ENCODE measurements at places on chromosomes 4 and X.

- DNase-seq, result peak; percentile 64
These were observed 35.1 kb downstream of the FAM114A1 start for GRCh38 chr4:38902695-38903094.

DNA sequence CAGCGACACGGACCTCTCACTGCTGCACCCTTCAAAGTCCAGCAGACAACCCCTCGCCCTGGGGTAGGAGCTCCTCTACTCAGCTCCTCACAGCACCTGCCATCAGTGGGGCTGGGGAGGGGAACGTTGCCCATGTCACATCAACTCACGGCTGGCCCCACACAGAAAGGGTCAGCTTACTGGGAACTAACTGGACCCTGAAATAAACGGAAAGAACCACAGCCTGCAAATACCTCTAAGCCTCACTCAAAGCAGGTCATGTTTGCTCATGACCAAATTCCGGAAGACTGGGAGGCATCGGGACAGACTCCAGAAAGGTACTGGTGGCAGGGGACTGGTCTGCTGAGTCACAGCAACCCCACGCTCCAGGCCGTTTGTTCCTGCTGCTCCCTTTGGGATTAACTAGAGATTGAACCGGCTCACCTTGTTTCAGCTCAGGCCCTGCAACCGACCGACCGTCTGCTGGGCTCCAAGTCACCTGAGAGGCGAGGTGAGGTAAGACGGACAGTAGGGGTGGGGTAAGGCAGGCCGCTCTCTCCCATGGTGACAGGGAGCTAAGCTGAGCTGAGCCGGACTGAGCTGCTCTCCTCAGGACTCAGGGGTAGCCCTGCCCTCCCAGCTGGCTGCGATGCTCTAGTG lies 5.6 kb downstream of the G6PD start:
- DNase-seq, result no peak

- no peak for DNase-seq
These were observed 183.2 kb upstream of the MAGEE2 start for GRCh38 chrX:75968293-75968692.

GRCh38 chr4:53551958-53552357 lies 39.3 kb downstream of the LNX1 start:
- DNase-seq, result no peak

DNA sequence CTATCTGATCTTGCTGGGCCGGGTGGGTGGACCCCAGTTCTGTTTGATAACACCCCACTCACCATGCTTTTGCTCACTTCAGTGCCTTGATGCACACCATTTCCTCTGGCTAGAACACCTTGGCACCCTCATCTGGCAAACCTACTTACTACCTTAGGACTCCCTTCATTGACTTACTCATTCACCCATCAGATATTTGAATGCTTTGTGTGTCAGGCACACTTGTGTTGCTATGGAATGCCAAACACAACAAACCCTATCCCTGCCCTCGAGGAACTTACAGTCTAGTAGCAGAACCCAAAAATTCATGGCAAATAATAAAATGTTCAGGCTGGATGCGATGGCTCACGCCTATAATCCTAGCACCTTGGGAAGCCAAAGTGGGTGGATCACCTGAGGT lies 13.9 kb downstream of the CCNG2 start:
- no peak for DNase-seq

GRCh38 chr4:20378181-20378580 lies 126.5 kb downstream of the SLIT2 start:
- no peak for DNase-seq

- no peak for DNase-seq
These were observed 48.8 kb downstream of the PCGF3 start for GRCh38 chr4:754221-755120.

- no peak for DNase-seq
These were observed 119.8 kb downstream of the SPCS3 start for GRCh38 chr4:176439611-176440010.

GRCh38 chrX:100591256-100592051 lies 6.7 kb downstream of the TNMD start:
- no peak for DNase-seq

DNA sequence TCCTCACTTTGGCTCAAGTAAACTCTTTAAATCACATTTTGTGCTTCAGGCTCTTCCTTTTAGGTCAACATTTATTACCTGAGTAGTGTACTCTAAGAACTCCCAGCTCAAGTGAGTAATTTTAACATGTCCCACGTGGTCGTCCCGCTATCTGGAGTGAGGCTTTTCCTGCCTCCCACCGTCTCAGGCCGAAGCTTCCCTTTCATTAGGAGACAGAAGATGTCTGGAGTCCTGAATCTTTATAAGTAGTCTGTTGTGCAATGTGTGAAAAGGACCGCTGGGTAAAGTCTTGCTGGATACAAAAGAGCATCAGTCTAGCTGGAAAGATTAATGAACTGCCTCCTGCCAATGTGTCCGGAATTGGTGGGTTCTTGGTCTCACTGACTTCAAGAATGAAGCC lies 117.7 kb upstream of the NEIL3 start:
- no peak for DNase-seq

- DNase-seq, result no peak
These were observed 514.0 kb upstream of the SMIM31 start for GRCh38 chr4:164239976-164240375.

DNA sequence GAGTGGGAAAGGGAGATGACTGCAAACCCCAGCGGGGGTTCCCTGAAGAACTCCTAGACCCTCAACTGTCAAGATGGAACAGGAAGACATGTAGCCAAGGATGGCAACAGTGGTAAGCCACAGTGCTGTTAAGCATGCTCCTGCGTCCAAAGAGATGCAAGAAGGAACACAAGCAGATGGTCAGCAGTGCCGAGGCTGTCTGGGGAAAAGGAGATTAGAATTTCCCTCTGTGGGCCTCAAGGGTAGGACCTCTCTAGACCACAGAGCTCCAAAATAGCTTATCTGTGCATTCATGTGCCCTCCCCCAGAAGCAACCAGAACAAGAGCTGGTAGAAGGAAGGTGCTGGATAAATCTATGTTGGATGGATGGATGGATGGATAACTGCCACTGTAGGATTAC lies 82.0 kb upstream of the CPEB2 start:
- DNase-seq, result no peak

DNA sequence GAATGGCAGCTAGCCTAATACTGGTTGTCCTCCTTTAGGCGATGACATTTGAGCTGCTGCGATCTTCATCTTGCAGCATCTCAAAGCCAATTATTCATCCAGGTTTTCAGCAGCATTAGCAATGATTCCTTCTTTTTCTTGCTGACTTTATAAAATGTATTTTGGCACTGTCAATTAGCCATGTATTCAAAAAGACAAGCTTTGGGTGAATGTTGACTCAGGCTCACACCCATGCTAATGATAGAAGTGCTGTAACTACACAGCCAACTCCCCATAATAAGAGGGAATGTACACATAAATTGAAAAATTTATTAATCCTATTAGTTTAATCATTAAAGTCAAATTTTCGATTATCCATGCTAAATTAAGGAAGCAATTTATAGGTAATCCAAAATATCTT lies 24.3 kb upstream of the NPNT start:
- no peak for DNase-seq

GRCh38 chr4:8248091-8248490 lies 21.5 kb upstream of the HTRA3 start:
- no peak for DNase-seq

- no peak for DNase-seq
These were observed 129.2 kb upstream of the PAK3 start for GRCh38 chrX:110966839-110967238.

- DNase-seq, result peak; percentile 13
These were observed 60.6 kb downstream of the GABRA2 start for GRCh38 chr4:46329118-46329976.

GRCh38 chr4:53478671-53479456 lies 101.4 kb downstream of the FIP1L1 start:
- no peak for DNase-seq

GRCh38 chrX:125289209-125289608 lies 30.5 kb upstream of the TEX13C start:
- no peak for DNase-seq

- DNase-seq, result no peak
These were observed 122.1 kb downstream of the AFF1 start for GRCh38 chr4:87056881-87057280.

DNA sequence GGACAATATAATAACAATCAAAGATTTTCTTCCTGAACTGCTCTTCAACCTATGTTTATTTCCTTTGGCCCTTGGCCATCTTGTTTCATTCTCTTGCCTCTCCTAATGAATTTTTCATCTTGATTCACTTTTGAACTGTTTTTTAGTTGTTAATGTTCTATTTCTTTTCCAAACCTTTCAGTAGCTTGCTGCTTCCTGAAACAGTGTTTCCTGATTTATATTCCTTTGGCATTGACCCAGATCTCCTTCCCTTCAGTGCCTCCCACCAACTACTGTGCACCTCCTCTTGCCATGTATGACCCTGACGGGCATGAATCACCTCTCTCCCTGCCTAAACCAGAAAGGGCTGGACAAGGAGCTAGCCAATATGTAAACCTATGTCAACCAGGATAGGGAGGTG lies 25.6 kb upstream of the SPP1 start:
- no peak for DNase-seq

- DNase-seq, result no peak
These were observed 2.8 kb downstream of the EGF start for GRCh38 chr4:109915385-109916026.

DNA sequence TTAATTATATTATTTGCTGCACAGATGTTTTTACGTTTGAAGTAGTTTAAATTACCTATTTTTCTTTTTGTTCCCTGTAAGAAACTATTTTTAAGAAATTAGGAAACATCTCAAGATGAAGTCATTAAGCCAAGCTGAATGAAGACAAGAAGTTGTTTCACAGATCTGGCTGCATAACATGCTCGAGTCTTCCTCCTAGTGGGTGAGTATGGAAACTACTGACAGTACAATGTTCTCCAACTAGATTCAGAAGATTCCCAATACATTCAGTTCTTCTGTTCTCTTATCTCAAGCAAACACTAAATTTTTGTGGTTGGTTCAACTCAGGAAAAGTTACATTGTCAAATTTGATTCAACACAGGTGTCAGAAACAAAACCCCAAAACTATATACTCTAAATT lies 256.8 kb upstream of the VCX start:
- DNase-seq, result peak; percentile 35

DNA sequence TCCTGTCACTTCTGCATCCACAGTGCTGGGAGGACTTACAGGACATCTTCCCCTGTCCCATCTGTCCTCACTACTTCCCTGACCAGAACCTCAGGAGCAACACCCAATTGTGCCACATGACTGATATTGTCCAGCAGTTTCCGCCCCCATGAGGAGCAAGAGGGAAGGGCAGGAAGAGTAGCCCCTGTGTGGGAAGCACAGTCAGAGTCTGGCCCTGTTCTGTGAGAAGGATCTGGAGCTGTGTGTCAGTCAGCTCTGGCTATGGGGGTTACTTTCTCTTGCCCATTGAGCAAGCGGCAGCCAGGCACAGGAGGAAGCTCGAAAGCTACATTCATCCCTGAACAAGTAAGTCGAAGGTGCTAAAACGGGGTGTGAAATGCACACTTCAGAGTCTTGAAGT lies 14.8 kb upstream of the TRIM60 start:
- DNase-seq, result no peak

DNA sequence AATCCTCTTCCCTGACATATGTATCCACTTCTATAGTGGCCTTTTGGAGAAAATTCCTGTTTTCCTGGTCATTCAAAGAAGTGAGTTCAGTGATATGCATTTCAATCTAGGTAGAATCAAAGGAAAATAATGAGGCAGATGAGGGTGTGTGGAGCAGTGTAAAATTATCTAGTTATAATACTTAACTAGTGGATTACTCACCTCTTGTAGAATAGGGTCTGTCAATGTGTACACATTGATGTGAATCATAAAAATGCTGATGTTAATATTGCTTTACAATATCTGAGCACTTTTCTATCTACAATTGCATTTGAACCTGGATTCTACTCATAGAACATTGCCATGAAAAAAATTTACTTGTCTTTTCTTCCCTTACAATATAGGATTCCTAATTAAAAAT lies 293.5 kb downstream of the GBA3 start:
- DNase-seq, result no peak

DNA sequence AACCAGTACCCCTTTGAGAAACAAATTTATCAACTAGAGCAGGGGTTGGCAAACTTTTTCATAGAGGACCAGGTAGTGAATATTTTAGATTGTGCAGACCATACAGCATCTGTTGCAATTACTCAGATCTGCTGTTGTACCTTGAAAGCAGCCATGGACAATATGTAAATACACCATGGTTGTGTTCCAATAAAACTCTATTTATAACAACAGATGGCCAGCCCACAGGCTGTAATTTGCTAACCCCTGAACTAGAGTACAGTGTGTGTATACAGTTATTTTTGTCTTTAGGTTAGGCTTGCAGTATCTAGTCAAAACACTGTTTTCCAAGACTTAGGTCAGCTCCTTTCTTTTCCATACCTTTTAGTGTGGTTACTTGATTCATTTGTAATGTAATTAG lies 54.4 kb downstream of the PHKA1 start:
- DNase-seq, result no peak

GRCh38 chr4:126630230-126630629 lies 1002.5 kb upstream of the INTU start:
- DNase-seq, result no peak

DNA sequence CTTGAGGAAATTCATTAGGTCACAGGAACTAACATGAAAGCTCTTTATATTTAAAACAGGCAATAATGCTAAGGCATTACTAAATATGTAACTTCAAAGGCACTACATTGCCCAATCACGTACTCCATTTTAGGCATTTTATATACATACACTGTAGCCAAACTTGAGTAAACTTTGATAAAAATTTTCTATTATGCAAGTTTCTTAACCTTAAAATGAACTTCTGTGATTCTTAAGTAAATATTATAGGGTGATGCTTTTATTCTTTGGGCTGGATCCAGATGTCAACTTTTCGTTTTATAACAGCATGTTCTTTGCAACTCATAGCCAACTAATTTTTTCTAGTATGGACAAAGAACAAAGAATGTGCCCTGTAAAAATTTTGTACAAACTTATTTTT lies 28.3 kb upstream of the MAP9 start:
- no peak for DNase-seq

DNA sequence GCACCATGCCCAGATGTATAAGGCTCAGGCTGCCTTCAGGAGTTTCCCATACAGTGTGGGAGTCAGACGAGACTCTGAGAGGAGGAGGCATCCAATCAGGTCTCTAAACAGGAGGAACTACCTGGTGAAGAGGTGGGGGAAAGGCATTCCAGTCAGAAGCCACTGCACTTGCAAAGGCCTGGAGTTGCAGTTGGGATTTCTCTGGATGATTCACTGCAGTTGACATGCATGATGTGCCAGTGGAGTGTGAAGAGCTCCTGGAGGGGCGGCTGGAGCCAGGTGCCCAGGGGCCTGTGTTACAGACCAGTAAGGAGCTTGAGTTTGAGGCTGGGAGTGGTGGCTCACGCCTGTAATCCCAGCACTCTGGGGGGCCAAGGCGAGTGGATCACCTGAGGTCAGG lies 339.1 kb downstream of the ARHGAP10 start:
- DNase-seq, result no peak

DNA sequence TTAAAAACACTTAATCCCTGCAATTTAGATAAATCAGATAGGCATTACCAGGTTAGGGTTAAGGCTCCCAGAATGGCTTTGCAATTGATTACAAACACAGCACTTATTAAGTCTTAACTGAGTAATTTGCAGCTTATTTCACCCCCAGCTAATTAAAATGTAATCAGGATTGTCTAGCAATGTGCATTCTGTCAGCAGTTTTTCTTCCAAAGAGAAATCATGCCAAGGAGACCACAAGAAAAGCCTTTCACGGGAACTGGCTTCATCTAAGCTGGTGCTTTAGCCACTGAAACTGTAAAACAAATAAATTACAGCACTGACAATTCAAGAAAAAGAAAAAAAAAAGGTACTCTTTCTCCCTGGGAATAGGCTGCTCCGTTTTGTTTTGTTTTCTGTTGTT lies 2.1 kb downstream of the ANOS1 start:
- DNase-seq, result no peak

GRCh38 chrX:110454336-110454735 lies 95.7 kb downstream of the RTL9 start:
- no peak for DNase-seq
